Astrocyte (in vitro differentiated cells and primary cell): ENCODE measurements at places on chromosomes 2 and 18.

DNA sequence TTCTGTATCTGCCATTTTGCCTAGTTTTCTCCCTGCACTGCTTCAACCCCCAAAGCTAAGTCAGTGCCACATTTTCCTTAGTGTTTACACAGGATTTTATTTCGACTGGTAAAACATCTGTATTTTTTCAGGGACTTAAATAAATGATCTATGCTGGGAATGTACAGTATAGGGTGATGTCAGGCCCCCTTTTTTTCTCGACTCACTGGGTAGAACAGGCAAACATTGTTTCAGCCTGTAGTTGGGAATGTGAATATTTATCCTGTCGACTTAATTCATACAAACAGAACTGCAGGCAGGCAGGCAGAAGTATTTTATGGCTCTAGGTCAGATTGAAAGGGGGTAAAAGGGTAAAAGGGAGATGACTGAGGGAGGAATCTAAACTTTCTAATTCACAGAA lies 123.5 kb upstream of the ZFP36L2 start:
- H3K4me1 ChIP-seq: peaks cover 11% of the 10 kb centered on the region
- H3K4me3 ChIP-seq: no peak overlapping the region
- H3K36me3 ChIP-seq: no peaks in the 10 kb centered on the region
- H3K27ac ChIP-seq: no peak overlapping the region

DNA sequence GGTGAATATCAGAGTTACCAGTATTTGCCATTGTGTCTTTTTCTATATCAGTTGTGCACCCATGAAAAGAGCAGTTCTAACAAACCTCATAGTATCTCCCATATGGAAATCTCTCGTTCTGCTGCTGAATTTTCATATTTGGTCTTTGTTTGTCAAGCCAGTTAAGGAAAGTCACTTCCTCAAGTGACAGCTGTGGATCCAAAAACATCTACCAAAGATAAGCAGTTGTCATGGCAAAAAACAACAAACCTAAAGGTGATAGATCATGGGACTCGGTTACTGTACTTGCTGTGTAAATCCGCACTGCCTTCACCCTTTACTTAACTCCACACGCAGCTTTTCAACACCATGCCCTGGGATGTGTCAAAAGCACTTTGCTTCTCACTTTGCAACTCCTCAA lies 17.3 kb downstream of the BMP10 start:
- DNase-seq: no peak
- H3K27me3 ChIP-seq: peaks cover 13% of the 10 kb centered on the region
- no peaks in the 10 kb centered on the region for H3K36me3 ChIP-seq
- no peak overlapping the region for H3K27ac ChIP-seq
- H3K4me3 ChIP-seq: no peak overlapping the region

DNA sequence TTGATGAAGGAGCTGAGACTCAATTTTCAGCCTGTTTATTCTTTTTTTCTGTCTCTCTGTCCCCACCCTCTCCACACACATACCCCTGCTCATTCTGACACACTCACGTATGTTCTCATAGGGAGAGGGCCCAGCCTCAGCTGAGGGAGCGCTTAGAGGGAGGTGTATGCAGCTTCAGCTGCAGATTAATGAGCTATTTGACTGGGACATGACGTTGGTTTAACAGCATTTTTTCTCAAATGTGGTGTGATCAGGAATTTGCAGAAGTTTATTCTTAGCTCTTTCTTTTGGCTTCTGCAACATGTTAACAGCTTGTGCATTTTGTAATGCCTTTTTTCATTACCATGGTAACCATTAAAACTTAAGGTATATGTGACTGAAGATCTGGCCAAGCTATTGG lies 1547.1 kb upstream of the PIK3C3 start:
- peak; percentile 71 for DNase-seq
- no peak overlapping the region for H3K4me3 ChIP-seq
- H3K36me3 ChIP-seq: no peaks in the 10 kb centered on the region
- no peak overlapping the region for H3K27ac ChIP-seq
- no peaks in the 10 kb centered on the region for H3K27me3 ChIP-seq

- H3K4me1 ChIP-seq: no peaks in the 10 kb centered on the region
- no peaks in the 10 kb centered on the region for H3K27me3 ChIP-seq
- no peak overlapping the region for H3K4me3 ChIP-seq
- no peak overlapping the region for H3K27ac ChIP-seq
Observed at GRCh38 chr2:154402213-154402612, 296.3 kb upstream of the KCNJ3 start.

DNA sequence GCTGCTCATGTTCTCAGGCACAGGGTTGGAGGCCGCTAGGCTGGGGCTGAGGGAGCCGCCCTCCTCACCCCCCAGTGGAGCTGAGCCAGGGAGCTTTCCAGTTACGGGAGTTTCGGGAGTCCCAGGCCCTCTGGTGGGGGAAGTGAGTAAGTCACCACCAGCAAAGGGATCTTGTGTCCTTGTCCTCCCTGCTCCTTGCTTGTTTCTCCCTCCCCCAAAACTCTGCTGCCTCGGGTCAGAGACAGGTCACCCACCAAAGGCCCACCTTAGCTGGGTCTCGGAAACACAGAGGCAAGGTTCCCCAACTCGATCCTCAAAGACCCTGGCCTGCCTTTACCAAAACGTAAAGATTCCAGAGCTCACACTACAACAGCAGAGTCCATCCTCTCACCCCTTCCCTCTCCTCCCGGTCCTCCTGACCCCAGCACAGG lies 60.5 kb upstream of the POMC start:
- peaks cover 2% of the 10 kb centered on the region for H3K36me3 ChIP-seq
- peak overlapping the region; percentile 6 for H3K27ac ChIP-seq
- peak; percentile 61 for DNase-seq
- H3K4me3 ChIP-seq: no peak overlapping the region
- no peaks in the 10 kb centered on the region for H3K27me3 ChIP-seq

DNA sequence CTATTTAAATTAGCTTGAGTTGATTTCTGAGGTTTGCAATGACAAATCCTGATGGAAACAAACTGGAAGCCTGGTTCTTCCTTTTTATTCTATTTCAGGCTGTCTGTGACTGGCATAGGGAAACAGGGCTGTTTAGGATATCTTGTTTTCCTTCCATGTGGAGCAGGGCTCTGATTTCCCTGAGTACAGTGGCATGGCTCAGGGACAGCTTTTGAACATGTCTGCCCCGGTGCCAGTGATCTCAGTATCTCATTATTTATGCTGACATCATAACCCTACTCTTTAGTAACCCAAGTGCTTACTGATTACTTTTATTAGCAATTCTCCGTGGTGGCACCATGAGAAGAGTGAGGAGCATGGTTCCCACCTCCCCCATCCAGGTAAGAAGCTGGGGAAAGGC lies 720.3 kb downstream of the GALR1 start:
- DNase-seq: no peak
- no peak overlapping the region for H3K4me3 ChIP-seq
- H3K27me3 ChIP-seq: no peaks in the 10 kb centered on the region
- no peaks in the 10 kb centered on the region for H3K4me1 ChIP-seq

GRCh38 chr2:238167761-238168160 lies 9.0 kb downstream of the ERFE start:
- DNase-seq: no peak
- no peak overlapping the region for H3K4me3 ChIP-seq
- no peak overlapping the region for H3K27ac ChIP-seq
- peaks cover 50% of the 10 kb centered on the region for H3K4me1 ChIP-seq
- peaks cover 10% of the 10 kb centered on the region for H3K36me3 ChIP-seq

DNA sequence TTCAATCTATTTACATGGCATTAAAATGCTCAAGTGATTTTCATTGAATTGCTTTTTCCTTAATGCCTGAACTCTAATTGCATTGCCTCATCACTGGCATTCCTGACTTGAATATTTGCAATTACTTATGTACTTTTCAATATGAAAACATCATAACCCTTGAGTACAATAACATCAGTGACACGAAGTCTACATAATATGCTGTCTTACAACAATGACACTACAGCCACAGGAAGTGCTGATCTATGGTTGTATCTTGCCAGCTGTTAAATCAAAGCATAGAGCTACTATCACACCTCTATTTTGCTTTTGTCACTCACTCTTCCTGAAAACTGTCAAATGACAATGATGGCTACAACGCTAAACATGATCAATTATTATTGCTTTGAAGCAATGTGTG lies 156.9 kb downstream of the CCDC102B start:
- H3K4me1 ChIP-seq: no peaks in the 10 kb centered on the region
- no peak overlapping the region for H3K27ac ChIP-seq
- H3K27me3 ChIP-seq: no peaks in the 10 kb centered on the region
- no peak overlapping the region for H3K4me3 ChIP-seq
- no peaks in the 10 kb centered on the region for H3K36me3 ChIP-seq
- no peak for DNase-seq

GRCh38 chr2:99256677-99257076 lies 1.2 kb upstream of the LYG2 start:
- H3K27ac ChIP-seq: no peak overlapping the region
- no peak overlapping the region for H3K4me3 ChIP-seq
- no peaks in the 10 kb centered on the region for H3K27me3 ChIP-seq
- H3K4me1 ChIP-seq: peaks cover 7% of the 10 kb centered on the region
- no peaks in the 10 kb centered on the region for H3K36me3 ChIP-seq

GRCh38 chr2:234335661-234336228 lies 161.1 kb downstream of the ARL4C start:
- H3K27me3 ChIP-seq: no peaks in the 10 kb centered on the region
- no peaks in the 10 kb centered on the region for H3K36me3 ChIP-seq

DNA sequence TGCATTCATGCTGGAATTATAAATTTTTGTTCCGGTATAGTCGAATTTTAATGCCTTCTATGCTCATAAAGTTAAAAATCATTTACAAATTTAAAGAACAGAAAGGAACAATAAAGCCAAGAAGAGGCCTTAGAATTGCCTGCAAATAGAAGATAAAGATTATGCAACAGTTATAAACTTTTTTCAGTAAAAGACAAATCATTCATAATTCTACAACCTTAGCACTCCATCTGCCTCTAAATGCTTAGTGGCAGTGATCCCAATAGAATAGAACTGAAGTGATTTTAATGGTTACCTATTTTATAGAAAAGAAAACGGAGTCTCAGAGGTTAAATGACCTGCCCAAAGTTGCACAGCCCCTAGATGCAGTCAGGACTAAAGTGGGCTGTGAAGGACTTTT lies 211.2 kb downstream of the AGPS start:
- H3K4me1 ChIP-seq: no peaks in the 10 kb centered on the region
- H3K4me3 ChIP-seq: no peak overlapping the region
- no peaks in the 10 kb centered on the region for H3K27me3 ChIP-seq
- no peaks in the 10 kb centered on the region for H3K36me3 ChIP-seq

GRCh38 chr2:178109813-178110212 lies 2.4 kb upstream of the RBM45 start:
- H3K27me3 ChIP-seq: no peaks in the 10 kb centered on the region
- no peak overlapping the region for H3K27ac ChIP-seq
- no peak overlapping the region for H3K4me3 ChIP-seq
- H3K4me1 ChIP-seq: no peaks in the 10 kb centered on the region
- DNase-seq: peak; percentile 26
- no peaks in the 10 kb centered on the region for H3K36me3 ChIP-seq

- no peaks in the 10 kb centered on the region for H3K4me1 ChIP-seq
- H3K27me3 ChIP-seq: no peaks in the 10 kb centered on the region
- DNase-seq: no peak
- no peak overlapping the region for H3K4me3 ChIP-seq
- peaks cover 25% of the 10 kb centered on the region for H3K36me3 ChIP-seq
Observed at GRCh38 chr2:171754254-171754939, 67.1 kb downstream of the DYNC1I2 start.

DNA sequence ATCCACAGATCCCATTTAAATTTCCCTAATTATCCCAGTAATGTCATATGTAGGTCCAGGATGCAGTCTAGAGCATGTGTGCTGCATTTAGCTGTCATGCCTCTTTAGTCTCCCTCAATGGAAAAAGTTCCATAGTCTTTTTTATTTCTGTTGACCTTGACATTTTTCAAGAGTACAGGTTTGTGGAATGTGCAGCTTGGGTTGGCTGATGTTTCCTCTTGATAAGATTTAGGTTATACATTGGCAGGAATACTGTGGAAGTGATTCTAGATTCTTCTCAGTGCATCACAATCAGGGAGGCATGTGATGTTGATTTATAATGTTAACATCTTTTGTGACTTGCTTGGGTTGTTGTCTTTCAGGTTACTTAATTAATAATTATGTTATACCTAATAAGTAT lies 42.5 kb downstream of the PPM1B start:
- H3K27me3 ChIP-seq: no peaks in the 10 kb centered on the region
- no peak for DNase-seq
- no peak overlapping the region for H3K27ac ChIP-seq

DNA sequence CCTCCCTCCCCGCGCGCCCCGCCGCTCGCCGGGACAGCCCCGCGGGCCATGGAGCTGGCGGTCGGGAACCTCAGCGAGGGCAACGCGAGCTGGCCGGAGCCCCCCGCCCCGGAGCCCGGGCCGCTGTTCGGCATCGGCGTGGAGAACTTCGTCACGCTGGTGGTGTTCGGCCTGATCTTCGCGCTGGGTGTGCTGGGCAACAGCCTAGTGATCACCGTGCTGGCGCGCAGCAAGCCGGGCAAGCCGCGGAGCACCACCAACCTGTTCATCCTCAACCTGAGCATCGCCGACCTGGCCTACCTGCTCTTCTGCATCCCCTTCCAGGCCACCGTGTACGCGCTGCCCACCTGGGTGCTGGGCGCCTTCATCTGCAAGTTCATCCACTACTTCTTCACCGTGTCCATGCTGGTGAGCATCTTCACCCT lies 865 bp downstream of the GALR1 start:
- no peaks in the 10 kb centered on the region for H3K4me1 ChIP-seq
- H3K27ac ChIP-seq: no peak overlapping the region
- peaks cover 56% of the 10 kb centered on the region for H3K27me3 ChIP-seq
- no peak for DNase-seq
- H3K36me3 ChIP-seq: no peaks in the 10 kb centered on the region
